Calu3 (cell line): ENCODE measurements at places on chromosomes 11 and 22. TPM values are rescaled to one million over a fixed set of nuclear protein-coding genes. Genes with fewer than 3 reads are reported as not detected.

Gene F2
- total RNA-seq = not detected in 2 replicates

Gene FIBIN
- total RNA-seq = not detected in 2 replicates

Gene APOBEC3H
- not detected in 2 replicates for total RNA-seq

Gene PRDM11
- total RNA-seq = 8.1 and 11.5 TPM in 2 replicates

Gene RFPL1
- total RNA-seq = not detected in 2 replicates

Gene OR52E8
- total RNA-seq = not detected in 2 replicates

Gene BARX2
- 41.6 and 42.9 TPM in 2 replicates for total RNA-seq

Gene MAPK12
- total RNA-seq = 21.1 and 27.5 TPM in 2 replicates

- H3K4me1 ChIP-seq = peaks cover 14% of the 10 kb centered on the region
- no peaks in the 10 kb centered on the region for H3K36me3 ChIP-seq
- no peak overlapping the region for H3K27ac ChIP-seq
Measured at GRCh38 chr11:100793525-100793924, 106.4 kb downstream of the ARHGAP42 start.

- peaks cover 11% of the 10 kb centered on the region for H3K4me1 ChIP-seq
- H3K27ac ChIP-seq = no peak overlapping the region
- no peak for DNase-seq
- no peaks in the 10 kb centered on the region for H3K36me3 ChIP-seq
- no peak overlapping the region for H3K4me3 ChIP-seq
Measured at GRCh38 chr11:82732348-82732733, 1.3 kb downstream of the FAM181B start.

- H3K4me3 ChIP-seq = no peak overlapping the region
- H3K4me1 ChIP-seq = peaks cover 83% of the 10 kb centered on the region
- no peaks in the 10 kb centered on the region for H3K27me3 ChIP-seq
- peak overlapping the region; percentile 50 for H3K27ac ChIP-seq
- peaks cover 59% of the 10 kb centered on the region for H3K36me3 ChIP-seq
- no peak for DNase-seq
Measured at GRCh38 chr11:35158701-35159510, 19.9 kb downstream of the CD44 start.

GRCh38 chr11:17954395-17955252, 58.2 kb downstream of the SERGEF start:
- H3K36me3 ChIP-seq = no peaks in the 10 kb centered on the region
- H3K4me1 ChIP-seq = no peaks in the 10 kb centered on the region
- H3K27me3 ChIP-seq = no peaks in the 10 kb centered on the region
- H3K27ac ChIP-seq = no peak overlapping the region
- H3K4me3 ChIP-seq = no peak overlapping the region
- no peak for DNase-seq

GRCh38 chr11:110891411-110891810, 179.2 kb upstream of the ARHGAP20 start:
- H3K36me3 ChIP-seq = no peaks in the 10 kb centered on the region
- H3K27me3 ChIP-seq = peaks cover 16% of the 10 kb centered on the region
- no peaks in the 10 kb centered on the region for H3K4me1 ChIP-seq
- no peak overlapping the region for H3K27ac ChIP-seq
- no peak for DNase-seq

DNA sequence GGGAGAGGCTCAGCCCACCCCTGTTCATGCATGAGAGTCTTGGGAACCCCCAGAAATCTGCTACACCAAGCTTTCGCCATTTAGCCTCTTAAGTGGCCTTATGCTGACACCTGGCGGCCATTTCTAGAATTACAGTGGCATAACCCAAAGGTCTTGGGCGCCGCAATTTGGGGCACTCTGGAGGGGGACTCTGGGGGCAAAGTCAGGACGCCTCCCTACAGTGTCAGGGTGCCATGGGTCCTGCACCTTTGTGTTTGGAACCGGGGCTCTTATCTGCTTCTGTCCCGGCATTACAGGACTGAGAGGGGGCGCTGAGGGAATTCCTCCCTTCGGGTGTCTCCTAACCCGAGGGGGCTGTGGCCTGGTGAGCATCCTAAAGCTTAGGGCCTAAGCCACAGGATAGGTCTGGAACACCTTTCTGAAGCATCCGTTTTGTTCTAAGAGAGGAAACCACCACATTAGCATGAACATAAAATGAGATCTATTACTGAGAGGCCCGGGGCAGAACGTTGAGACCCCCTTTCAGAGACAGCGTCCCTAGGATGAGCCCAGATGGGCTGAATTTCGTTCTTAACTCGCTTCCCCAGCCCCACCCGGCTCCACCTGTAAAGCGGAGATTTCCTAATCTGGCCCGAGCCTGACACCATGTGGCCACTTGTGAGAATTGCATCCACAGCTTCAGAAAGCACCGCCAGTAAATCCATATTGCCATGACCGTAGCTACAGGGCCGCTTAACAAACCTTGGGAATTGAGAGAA, 9.3 kb downstream of the INS start:
- H3K4me1 ChIP-seq = no peaks in the 10 kb centered on the region
- H3K4me3 ChIP-seq = no peak overlapping the region
- H3K36me3 ChIP-seq = no peaks in the 10 kb centered on the region
- peaks cover 87% of the 10 kb centered on the region for H3K27me3 ChIP-seq

- no peaks in the 10 kb centered on the region for H3K36me3 ChIP-seq
- H3K4me1 ChIP-seq = peaks cover 17% of the 10 kb centered on the region
- no peak overlapping the region for H3K27ac ChIP-seq
- no peak for DNase-seq
- H3K27me3 ChIP-seq = no peaks in the 10 kb centered on the region
- H3K4me3 ChIP-seq = no peak overlapping the region
Measured at GRCh38 chr11:73323464-73323863, 15.4 kb downstream of the ARHGEF17 start.

GRCh38 chr11:121933294-121933693, 182.7 kb downstream of the BLID start:
- no peak overlapping the region for H3K4me3 ChIP-seq
- H3K4me1 ChIP-seq = no peaks in the 10 kb centered on the region
- no peaks in the 10 kb centered on the region for H3K36me3 ChIP-seq
- no peak overlapping the region for H3K27ac ChIP-seq
- DNase-seq = no peak

- no peak overlapping the region for H3K27ac ChIP-seq
- H3K4me1 ChIP-seq = peaks cover 4% of the 10 kb centered on the region
- peaks cover 48% of the 10 kb centered on the region for H3K27me3 ChIP-seq
- no peak for DNase-seq
- no peaks in the 10 kb centered on the region for H3K36me3 ChIP-seq
Measured at GRCh38 chr22:31144223-31144622, 3.9 kb upstream of the PLA2G3 start.

- no peak overlapping the region for H3K4me3 ChIP-seq
- H3K27ac ChIP-seq = no peak overlapping the region
- H3K27me3 ChIP-seq = peaks cover 33% of the 10 kb centered on the region
Measured at GRCh38 chr11:27913650-27914049, 194.3 kb downstream of the KIF18A start.

- no peak for DNase-seq
- H3K27ac ChIP-seq = no peak overlapping the region
- H3K27me3 ChIP-seq = no peaks in the 10 kb centered on the region
- H3K4me1 ChIP-seq = peaks cover 26% of the 10 kb centered on the region
- H3K4me3 ChIP-seq = no peak overlapping the region
Measured at GRCh38 chr11:72816404-72816990, 2.3 kb downstream of the ATG16L2 start.

- no peak for DNase-seq
- no peaks in the 10 kb centered on the region for H3K27me3 ChIP-seq
- H3K4me3 ChIP-seq = peak overlapping the region; percentile 88
- peaks cover 13% of the 10 kb centered on the region for H3K4me1 ChIP-seq
- H3K36me3 ChIP-seq = peaks cover 50% of the 10 kb centered on the region
- H3K27ac ChIP-seq = peak overlapping the region; percentile 72
Measured at GRCh38 chr11:118436639-118437207, 431 bp downstream of the KMT2A start.

DNA sequence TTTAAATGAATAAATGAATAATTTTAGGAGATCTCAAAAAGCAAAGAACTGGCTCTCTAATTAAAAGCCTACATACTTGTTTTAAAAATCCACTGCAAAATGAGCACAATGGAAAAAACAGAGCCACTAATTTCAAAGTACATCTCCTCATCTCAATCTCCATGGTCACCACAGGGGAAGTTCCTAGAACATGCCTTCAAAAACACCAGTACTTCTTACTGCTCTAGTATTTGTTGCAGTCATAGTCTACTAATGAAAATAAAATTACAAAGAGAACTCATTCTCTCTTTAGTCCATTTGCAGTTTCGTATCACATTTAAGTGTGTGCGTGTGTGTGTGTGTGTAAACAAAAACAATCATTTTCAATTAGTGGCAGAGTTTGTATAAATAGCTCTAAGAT, 54.0 kb downstream of the PIK3C2A start:
- H3K4me1 ChIP-seq = peaks cover 2% of the 10 kb centered on the region
- no peaks in the 10 kb centered on the region for H3K27me3 ChIP-seq
- DNase-seq = no peak
- no peak overlapping the region for H3K4me3 ChIP-seq
- no peak overlapping the region for H3K27ac ChIP-seq

GRCh38 chr22:49951000-49951677, 9.4 kb upstream of the PIM3 start:
- H3K27ac ChIP-seq = peak overlapping the region; percentile 93
- peak overlapping the region; percentile 58 for H3K4me3 ChIP-seq
- H3K27me3 ChIP-seq = no peaks in the 10 kb centered on the region
- H3K36me3 ChIP-seq = peaks cover 59% of the 10 kb centered on the region

DNA sequence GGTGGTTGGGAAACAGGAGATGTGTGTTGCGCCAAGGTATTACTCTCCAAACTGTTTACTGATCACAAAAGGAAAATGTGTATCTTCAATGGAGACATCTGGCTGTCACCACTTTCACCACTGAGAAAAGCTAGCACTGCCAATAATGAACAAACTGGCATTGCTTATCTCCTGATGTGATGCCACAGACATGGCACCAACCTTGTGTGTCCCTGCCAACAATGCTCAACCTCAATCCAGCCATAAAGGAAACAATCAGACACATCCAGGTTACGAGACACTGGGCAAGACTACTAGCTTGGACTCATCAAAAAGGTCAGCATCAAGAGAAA, 28.1 kb downstream of the GNB1L start:
- H3K36me3 ChIP-seq = peaks cover 4% of the 10 kb centered on the region
- H3K27me3 ChIP-seq = no peaks in the 10 kb centered on the region
- DNase-seq = no peak
- no peak overlapping the region for H3K4me3 ChIP-seq

DNA sequence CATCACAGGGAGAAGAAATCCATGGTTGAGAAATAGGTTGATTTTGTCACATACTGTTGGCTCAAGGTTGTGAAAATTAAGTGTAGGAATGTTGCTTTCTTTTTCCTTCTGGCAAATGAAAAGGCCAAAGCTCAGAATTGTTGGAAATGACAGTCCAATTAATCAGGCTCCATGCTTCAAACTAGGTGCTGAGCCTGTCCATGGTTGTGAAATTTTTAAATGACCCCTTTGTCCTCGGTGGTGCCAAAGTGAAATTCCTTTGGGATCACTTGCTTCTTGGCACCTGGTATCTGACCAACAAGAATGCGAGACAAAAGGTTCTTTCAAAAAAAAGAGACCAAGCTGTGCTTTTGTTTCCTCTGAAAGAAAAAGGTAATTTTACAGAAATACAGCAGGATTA, 451.9 kb downstream of the ETS1 start:
- H3K27me3 ChIP-seq = no peaks in the 10 kb centered on the region
- peak; percentile 33 for DNase-seq
- H3K27ac ChIP-seq = no peak overlapping the region
- H3K4me3 ChIP-seq = no peak overlapping the region
- H3K36me3 ChIP-seq = no peaks in the 10 kb centered on the region

- DNase-seq = no peak
- H3K4me3 ChIP-seq = no peak overlapping the region
- no peak overlapping the region for H3K27ac ChIP-seq
- no peaks in the 10 kb centered on the region for H3K36me3 ChIP-seq
- no peaks in the 10 kb centered on the region for H3K4me1 ChIP-seq
Measured at GRCh38 chr22:16949561-16949960, 58.5 kb downstream of the GAB4 start.

GRCh38 chr11:75319035-75319877, 32.2 kb downstream of the ARRB1 start:
- no peaks in the 10 kb centered on the region for H3K27me3 ChIP-seq
- H3K36me3 ChIP-seq = no peaks in the 10 kb centered on the region
- peaks cover 31% of the 10 kb centered on the region for H3K4me1 ChIP-seq
- peak overlapping the region; percentile 4 for H3K27ac ChIP-seq
- DNase-seq = peak; percentile 38

GRCh38 chr11:44159848-44160721, 64.6 kb downstream of the EXT2 start:
- no peak for DNase-seq
- H3K4me1 ChIP-seq = no peaks in the 10 kb centered on the region
- H3K36me3 ChIP-seq = no peaks in the 10 kb centered on the region
- H3K27me3 ChIP-seq = no peaks in the 10 kb centered on the region
- no peak overlapping the region for H3K27ac ChIP-seq

GRCh38 chr11:66432597-66432996, 6.1 kb downstream of the MRPL11 start:
- no peaks in the 10 kb centered on the region for H3K27me3 ChIP-seq
- H3K4me3 ChIP-seq = no peak overlapping the region
- no peak for DNase-seq
- H3K36me3 ChIP-seq = peaks cover 14% of the 10 kb centered on the region
- no peak overlapping the region for H3K27ac ChIP-seq
- H3K4me1 ChIP-seq = no peaks in the 10 kb centered on the region

DNA sequence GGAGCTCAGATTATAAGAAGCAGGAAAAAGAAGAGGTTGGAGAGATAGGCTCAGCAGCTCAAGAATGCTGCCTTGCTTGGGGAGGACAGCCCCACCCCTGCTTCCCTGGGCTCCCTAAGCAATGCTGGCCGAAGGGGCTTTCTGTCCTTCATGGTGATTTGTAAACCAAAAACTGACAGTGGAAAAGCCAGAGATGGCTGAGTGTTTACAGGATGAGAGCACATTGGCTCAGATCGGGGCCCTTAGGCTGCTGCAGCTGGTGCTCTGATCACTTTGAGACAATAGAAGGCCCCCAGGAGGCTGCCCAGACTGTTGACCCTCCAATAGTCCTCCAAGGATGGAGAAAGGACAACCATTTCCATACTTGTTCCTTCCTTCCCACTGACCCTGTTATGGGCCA, 28.8 kb upstream of the AMOTL1 start:
- peaks cover 6% of the 10 kb centered on the region for H3K36me3 ChIP-seq
- no peak for DNase-seq
- no peak overlapping the region for H3K4me3 ChIP-seq
- peaks cover 10% of the 10 kb centered on the region for H3K4me1 ChIP-seq
- H3K27ac ChIP-seq = no peak overlapping the region
